ENCODE measurements at places on chromosomes 7 and 10.
A peak's percentile ranks its signal among the peaks of the same experiment; 100 is the strongest.

DNA sequence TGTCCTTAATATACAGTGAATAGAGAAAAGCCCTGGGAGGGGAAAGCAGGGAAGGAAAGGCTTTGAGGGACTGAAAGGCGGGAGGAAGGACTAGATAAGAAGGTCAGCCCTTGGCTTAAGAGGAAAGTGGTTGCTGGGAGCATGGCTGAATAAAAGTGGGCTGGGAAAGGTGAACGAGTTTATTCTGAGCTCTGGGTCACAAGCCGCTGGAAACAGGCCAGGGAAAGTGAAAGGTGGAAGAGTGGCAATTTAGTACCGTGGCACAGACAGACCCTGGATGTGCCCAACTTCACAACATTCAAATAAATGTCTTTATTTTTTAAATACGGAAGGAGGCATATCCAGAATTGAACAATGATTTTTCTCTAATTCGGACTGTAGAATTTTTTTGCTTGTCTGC is 39.7 kb downstream of the TAC1 start:
- no peak overlapping the region for H3K27ac ChIP-seq
- H3K4me3 ChIP-seq = no peak overlapping the region
- no peak for DNase-seq
- no peaks in the 10 kb centered on the region for H3K4me1 ChIP-seq
- no peaks in the 10 kb centered on the region for H3K27me3 ChIP-seq

DNA sequence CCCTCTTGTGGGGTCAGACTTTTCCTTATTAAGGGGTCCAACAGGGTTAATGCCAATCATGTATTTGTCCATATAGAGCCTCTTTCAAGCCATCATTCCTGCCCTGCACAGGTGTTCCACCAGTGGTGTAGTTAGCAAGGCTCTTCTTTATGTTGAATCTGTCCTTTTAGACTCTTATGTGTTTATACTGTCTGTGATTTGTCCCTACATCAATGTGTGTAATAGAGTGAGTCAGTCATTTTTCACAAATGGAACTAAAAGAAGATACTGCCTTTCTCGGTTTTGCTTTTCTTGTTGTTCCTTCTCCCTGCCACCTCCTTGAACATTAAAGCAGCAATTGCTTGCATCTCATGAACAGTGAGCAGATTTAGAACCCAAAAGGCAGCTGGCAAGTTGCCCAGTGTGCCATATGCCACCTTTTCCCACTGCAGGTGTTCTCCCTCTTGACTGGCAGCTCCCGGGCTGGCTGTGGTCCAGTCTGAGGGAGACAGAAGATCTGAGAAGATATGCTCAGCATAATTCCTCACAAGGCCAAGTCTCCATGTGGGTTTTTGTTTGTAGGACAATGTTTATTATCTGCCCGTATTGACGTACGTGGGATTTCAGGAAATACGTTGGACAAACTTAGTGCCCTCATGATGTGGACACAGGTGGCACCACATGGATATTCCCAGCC is 154.1 kb downstream of the LHFPL3 start:
- H3K27me3 ChIP-seq = no peaks in the 10 kb centered on the region
- no peaks in the 10 kb centered on the region for H3K4me1 ChIP-seq
- no peak for DNase-seq
- H3K27ac ChIP-seq = no peak overlapping the region
- no peak overlapping the region for H3K4me3 ChIP-seq

DNA sequence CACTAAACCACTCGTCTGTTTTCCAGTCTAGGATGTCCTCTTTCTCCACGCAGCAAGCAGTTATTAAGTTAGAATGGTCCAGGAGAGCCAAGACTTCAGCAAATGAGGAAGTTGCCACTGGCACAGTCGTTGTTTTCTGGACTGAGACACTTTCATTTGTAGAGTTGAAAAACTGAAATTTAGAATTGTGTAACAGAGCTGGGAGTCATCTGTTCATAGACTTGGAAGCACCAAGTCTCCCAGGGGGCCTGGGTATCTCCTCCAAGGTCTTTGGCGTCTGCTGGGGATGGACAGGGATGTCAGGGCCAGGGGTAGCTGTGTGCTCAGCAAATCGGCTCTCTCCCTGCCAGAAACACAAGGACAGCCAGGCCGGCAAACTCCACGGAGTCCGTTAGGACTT is 208.4 kb downstream of the FANK1 start:
- no peaks in the 10 kb centered on the region for H3K36me3 ChIP-seq
- H3K4me1 ChIP-seq = peaks cover 21% of the 10 kb centered on the region
- H3K27me3 ChIP-seq = no peaks in the 10 kb centered on the region
- H3K4me3 ChIP-seq = no peak overlapping the region

- H3K27me3 ChIP-seq = peaks cover 55% of the 10 kb centered on the region
- no peak for DNase-seq
- no peak overlapping the region for H3K4me3 ChIP-seq
- H3K36me3 ChIP-seq = no peaks in the 10 kb centered on the region
- no peak overlapping the region for H3K27ac ChIP-seq
Observed at GRCh38 chr10:86371116-86371515, 4.5 kb upstream of the GRID1 start.

- peaks cover 96% of the 10 kb centered on the region for H3K4me1 ChIP-seq
- DNase-seq = peak; percentile 48
- H3K36me3 ChIP-seq = no peaks in the 10 kb centered on the region
- H3K27ac ChIP-seq = peak overlapping the region; percentile 75
- H3K4me3 ChIP-seq = peak overlapping the region; percentile 57
- no peaks in the 10 kb centered on the region for H3K27me3 ChIP-seq
Observed at GRCh38 chr7:47574482-47575329, 7.2 kb downstream of the TNS3 start.

DNA sequence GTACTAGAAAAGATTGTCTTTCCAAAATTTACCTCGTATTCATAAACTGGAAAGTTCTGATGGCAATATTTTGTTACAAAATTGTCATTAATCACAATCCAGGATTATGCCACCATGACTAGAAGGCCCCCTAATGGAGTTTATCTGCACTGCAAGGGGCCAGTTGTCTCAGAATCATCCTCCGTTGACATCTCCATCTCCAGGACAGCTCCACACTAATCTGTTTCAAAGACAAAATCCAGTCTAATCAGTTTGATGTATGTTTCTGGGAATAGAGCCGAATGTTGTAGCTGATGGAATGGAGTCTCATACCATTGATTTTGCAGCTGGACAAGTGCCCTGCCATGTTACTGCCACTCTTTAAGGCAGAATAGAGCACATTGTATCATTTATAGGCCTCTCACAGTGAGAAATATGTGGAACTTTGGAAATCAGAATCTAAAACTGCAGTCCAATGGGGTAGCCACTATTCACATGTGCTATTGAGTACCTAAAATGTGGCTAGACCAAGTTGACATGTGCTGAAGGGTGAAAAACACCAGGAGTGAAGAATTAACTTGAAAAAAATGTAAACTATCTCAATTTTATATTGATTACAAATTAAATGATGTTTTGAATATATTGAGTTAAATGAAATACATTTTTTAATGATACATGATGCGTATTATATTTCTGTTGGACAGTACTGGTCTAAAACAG is 38.3 kb upstream of the TOMM7 start:
- H3K4me1 ChIP-seq = peaks cover 63% of the 10 kb centered on the region
- H3K27ac ChIP-seq = no peak overlapping the region
- no peak overlapping the region for H3K4me3 ChIP-seq
- no peaks in the 10 kb centered on the region for H3K27me3 ChIP-seq

DNA sequence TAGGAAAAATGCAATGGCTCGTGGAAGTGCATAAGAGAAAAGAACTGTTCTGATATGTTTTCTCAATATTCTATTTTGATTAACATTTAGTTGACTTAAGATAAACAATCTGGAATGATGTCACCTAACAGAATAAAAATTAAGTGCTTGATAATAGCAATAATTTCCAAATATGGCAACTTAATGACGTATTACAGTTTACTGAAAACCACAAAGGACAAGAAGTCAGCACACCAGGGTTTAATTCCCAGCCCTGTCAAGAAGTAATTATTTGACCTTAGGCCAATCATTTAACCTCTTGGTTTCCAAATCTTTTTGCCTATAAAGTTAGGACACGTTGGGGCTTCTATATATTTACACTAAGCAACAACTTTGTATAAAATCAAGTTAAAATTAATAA is 95.7 kb downstream of the CABCOCO1 start:
- no peaks in the 10 kb centered on the region for H3K36me3 ChIP-seq
- no peak for DNase-seq
- H3K27me3 ChIP-seq = no peaks in the 10 kb centered on the region
- no peak overlapping the region for H3K4me3 ChIP-seq

DNA sequence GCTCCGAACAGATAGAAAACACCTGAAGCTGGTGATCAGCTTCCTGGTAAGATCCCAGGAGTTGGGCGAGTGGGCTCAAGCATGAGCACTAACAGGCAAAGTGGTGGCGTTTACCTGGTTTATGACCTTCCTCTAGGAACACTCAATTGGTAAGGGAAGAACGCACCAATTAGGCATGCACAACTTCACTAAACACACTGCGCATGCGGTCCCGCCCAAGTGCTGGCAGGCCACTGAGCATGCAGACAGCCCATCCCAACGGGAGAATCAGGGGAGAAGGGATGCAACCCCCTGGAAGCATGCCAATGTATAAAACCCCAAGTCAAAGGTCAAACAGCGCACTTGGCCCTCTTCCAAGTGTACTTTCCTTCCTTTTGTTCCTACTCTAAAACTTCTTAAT is 70.4 kb downstream of the LYZL2 start:
- no peak overlapping the region for H3K4me3 ChIP-seq
- DNase-seq = no peak
- no peak overlapping the region for H3K27ac ChIP-seq
- H3K36me3 ChIP-seq = no peaks in the 10 kb centered on the region

DNA sequence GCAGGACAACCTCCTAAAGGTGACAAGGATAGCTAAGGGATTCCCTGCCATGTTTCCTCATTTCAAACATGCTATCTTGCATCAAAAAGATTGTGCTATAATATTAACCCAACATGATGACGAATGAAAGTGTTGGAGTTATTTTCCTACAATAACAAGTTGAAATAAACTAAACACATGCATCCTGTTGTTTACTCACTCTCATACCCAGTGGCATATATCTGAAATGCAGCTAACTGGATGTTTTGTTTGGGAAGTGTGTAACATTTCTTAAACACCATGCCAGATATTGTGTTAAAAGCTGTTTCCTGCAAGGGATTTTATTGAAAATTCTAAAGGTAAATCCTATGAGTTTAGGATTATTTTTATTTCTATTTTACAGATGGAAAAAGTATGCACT is 139.6 kb downstream of the TFPI2 start:
- H3K27ac ChIP-seq = no peak overlapping the region
- H3K36me3 ChIP-seq = no peaks in the 10 kb centered on the region
- H3K27me3 ChIP-seq = peaks cover 2% of the 10 kb centered on the region

DNA sequence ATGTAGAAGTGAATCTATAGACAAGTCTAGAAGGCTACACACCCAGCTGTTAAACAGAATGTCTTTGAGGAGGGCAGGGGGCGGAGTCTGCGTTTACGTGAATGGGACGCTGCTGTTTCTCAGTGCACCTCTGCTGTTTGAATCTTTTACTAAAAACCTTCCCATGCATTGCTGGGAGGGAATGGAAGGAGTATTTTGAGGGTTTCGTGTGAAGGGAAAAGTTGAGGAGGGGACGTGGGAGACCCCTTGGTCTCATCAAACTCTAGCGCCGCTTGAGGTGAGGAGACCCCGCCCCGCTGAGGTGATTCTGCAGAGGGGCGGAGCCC is 492 bp upstream of the VCL start:
- H3K27ac ChIP-seq = peak overlapping the region; percentile 95
- no peak for DNase-seq
- H3K4me1 ChIP-seq = peaks cover 50% of the 10 kb centered on the region
- no peaks in the 10 kb centered on the region for H3K27me3 ChIP-seq

DNA sequence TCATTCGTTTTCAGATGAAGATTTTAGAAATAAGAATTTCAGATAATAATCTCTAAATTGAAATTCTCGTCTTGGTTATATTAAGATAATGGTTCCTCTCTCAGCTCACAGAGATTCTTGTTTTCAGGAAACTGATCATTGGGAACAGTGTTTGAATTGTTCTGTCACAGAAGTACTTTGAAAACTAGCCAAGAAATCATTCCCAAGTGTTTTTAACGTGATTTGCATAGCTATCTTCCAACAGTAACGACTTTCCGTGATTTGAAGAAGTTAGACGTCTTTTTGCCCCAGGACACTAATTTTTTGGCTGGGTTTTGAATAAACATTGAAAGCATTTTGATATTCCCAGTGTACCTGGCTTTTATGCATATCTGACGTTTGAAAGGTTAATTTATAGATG is 116.0 kb downstream of the CDCA7L start:
- no peak overlapping the region for H3K4me3 ChIP-seq
- H3K4me1 ChIP-seq = no peaks in the 10 kb centered on the region
- H3K27me3 ChIP-seq = peaks cover 10% of the 10 kb centered on the region
- no peaks in the 10 kb centered on the region for H3K36me3 ChIP-seq
- no peak overlapping the region for H3K27ac ChIP-seq

- H3K27ac ChIP-seq = no peak overlapping the region
- peaks cover 18% of the 10 kb centered on the region for H3K36me3 ChIP-seq
- no peaks in the 10 kb centered on the region for H3K27me3 ChIP-seq
- H3K4me1 ChIP-seq = peaks cover 34% of the 10 kb centered on the region
- H3K4me3 ChIP-seq = no peak overlapping the region
Observed at GRCh38 chr7:2029936-2030335, 202.8 kb downstream of the MAD1L1 start.

GRCh38 chr7:113109718-113110117 is 8.6 kb downstream of the SMIM30 start:
- peaks cover 2% of the 10 kb centered on the region for H3K27me3 ChIP-seq
- H3K4me1 ChIP-seq = no peaks in the 10 kb centered on the region
- H3K4me3 ChIP-seq = no peak overlapping the region
- DNase-seq = no peak
- no peak overlapping the region for H3K27ac ChIP-seq
- H3K36me3 ChIP-seq = peaks cover 8% of the 10 kb centered on the region

GRCh38 chr7:19133886-19134285 is 11.3 kb downstream of the FERD3L start:
- H3K4me1 ChIP-seq = no peaks in the 10 kb centered on the region
- peaks cover 5% of the 10 kb centered on the region for H3K27me3 ChIP-seq
- no peak overlapping the region for H3K27ac ChIP-seq
- no peak overlapping the region for H3K4me3 ChIP-seq
- H3K36me3 ChIP-seq = no peaks in the 10 kb centered on the region

GRCh38 chr10:119620241-119621077 is 23.7 kb upstream of the TIAL1 start:
- H3K27me3 ChIP-seq = no peaks in the 10 kb centered on the region
- no peaks in the 10 kb centered on the region for H3K36me3 ChIP-seq
- peaks cover 4% of the 10 kb centered on the region for H3K4me1 ChIP-seq
- H3K27ac ChIP-seq = no peak overlapping the region

DNA sequence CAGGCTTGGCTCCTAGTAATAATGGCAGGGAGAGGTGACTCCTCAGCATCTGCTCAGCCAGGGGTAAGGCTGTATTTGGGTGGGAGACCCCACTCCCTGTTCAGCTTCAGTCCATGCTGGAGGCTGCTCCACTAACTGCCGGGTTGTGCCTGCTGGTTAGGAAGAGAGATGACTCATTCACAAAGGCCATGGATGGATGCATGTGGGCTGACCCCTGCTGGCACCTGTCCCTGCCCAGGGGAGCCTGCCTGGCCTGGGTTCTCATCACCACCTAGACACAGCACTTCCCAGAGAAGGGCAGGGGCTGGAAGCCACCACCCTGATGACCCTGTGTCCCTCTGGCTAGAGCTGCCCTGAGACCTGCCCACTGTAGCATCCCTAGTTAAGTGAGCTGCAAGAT is 59.0 kb downstream of the VSTM4 start:
- DNase-seq = no peak
- no peak overlapping the region for H3K4me3 ChIP-seq
- H3K36me3 ChIP-seq = peaks cover 4% of the 10 kb centered on the region
- peaks cover 14% of the 10 kb centered on the region for H3K27me3 ChIP-seq
- no peaks in the 10 kb centered on the region for H3K4me1 ChIP-seq
- H3K27ac ChIP-seq = no peak overlapping the region

All from activated B cell treated with CpG ODN at 0.5 μM for 24 hours (primary cell).